ENCODE measurements at places on chromosomes 5 and 9.

DNA sequence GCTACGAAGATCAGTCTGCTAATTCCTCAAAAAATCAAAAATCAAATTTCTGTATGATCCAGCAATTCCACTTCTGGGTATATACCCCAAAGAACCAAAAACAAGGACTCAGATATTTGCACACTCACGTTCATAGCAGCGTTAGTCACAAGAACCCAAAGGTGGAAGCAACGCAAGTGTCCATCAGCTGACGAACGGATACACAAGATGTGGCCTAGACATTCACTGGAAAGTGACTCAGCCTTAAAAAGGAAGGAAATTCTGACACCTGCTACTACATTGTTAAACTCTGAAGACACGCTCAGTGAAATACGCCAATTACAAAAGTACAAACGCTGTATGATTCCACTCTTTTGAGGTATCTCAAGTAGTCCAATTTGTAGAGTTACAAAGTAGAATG lies 93.3 kb downstream of the OTULIN start:
- DNase-seq = no peak

GRCh38 chr5:107155707-107156106 lies 515.0 kb downstream of the EFNA5 start:
- DNase-seq = no peak

GRCh38 chr9:136081826-136082495 lies 13.1 kb downstream of the NACC2 start:
- no peak for DNase-seq

DNA sequence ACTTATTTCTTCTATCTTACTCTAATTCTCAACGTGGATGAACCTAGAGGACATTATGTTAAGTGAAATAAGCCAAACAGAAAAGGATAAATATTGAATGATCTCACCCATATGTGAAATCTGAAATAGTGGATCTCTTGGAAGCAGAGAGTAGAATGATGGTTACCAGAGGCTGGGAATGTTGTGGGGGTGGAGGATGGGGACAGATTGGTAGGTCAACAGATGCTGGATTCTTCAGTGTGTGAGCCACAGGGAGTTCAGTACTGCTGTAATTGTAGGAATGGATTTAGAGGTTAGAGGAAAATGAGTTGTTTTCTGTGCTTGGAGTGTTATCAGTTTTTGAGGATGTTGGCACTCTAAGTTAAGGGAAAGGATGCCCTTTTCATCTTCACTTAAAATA lies 190.6 kb downstream of the FBXL7 start:
- DNase-seq = peak; percentile 88

GRCh38 chr5:108669462-108669861 lies 78.2 kb upstream of the FER start:
- no peak for DNase-seq

GRCh38 chr5:140855772-140856674 lies at the start of gene PCDHA10:
Gene PCDHA10, plus strand, starts transcription at chr5:140855897. Its CDS starts 152 bp downstream, at chr5:140856049.
- DNase-seq = peak; percentile 4

- no peak for DNase-seq
Measured at GRCh38 chr5:74240783-74241750, 399.5 kb downstream of the ENC1 start.

DNA sequence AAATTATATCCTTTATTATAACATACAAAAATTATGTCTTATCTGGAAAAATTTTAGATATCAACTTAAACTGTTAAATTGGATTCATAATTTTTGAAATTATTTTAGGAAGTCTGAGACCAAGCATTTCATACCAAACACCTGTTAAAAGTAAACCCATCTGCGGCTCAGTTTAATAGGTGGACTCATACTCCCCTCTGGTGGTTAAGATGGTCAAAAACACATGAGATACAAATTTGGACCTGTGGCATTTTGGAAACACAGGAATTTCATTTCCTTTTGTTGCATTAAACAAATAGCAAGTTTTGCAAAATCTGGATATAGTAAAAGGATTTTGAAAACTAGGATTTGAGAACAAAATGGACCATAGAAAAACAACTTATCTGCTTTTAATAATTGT lies 53.7 kb downstream of the RGMB start:
- peak; percentile 57 for DNase-seq

GRCh38 chr5:132758451-132758850 lies 11.2 kb downstream of the CCNI2 start:
- DNase-seq = no peak

DNA sequence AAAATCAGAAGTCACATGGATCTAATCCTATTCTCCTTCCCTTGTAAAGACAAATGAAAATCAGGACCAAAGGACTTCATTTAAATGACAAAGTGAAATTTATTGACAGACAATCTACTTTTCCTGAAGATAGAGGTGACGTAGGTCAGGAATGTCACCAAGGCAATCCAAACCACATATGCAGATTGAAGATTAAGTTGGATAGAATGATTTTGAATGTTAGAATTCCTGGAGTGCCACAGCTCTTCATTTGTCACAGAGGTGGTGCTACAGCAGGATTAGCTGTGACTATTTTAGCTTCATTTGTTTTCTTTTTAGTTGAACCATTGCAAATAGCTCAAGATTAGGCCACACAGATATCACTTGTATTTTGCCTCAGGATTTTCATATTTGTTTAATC lies 736.0 kb upstream of the ARRDC3 start:
- no peak for DNase-seq

GRCh38 chr9:22039258-22039657 lies 30.2 kb upstream of the CDKN2B start:
- no peak for DNase-seq

- peak; percentile 85 for DNase-seq
Measured at GRCh38 chr9:136847088-136847825, 2.0 kb upstream of the PHPT1 start.

- no peak for DNase-seq
Measured at GRCh38 chr9:120893611-120894307, 16.8 kb upstream of the PHF19 start.

DNA sequence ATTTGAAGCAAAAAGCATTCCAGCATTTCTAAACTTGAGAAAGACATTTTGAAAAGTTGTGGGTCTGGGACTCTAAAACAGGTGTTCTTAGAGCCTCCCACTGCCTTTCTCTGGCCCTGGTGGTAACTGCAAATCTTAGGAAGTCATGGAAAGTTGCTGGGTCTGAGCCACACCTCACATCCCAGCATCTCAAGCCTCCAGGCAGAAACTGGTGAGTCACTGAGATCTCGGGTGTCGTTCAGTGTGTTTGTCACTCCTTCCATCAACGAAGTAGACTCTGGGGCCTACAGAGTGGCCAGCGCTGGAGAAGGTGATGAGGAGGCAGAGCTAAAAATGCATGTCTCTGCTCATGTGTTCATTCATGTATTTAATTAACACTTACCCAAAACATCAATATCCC lies 59.6 kb upstream of the C5orf58 start:
- peak; percentile 37 for DNase-seq

DNA sequence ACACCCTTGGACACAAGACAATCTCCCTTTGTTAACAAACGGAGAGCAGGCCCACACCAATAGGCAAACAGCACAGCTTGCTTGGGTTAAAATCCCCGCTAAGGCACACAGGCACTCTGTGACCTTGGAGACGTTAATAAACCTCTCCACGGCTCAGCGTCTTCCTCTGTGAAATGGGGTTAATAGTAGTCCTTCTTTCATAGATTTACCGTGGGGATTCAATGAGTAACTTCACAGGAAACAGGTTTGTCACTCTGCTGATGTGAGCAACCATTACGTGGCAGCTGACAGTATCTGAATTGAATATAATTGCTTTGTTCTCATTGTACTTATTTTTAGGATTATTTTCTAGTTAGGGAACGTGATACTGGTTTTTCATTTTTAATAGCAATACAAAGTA lies 65.2 kb upstream of the ADRA1B start:
- DNase-seq = no peak

DNA sequence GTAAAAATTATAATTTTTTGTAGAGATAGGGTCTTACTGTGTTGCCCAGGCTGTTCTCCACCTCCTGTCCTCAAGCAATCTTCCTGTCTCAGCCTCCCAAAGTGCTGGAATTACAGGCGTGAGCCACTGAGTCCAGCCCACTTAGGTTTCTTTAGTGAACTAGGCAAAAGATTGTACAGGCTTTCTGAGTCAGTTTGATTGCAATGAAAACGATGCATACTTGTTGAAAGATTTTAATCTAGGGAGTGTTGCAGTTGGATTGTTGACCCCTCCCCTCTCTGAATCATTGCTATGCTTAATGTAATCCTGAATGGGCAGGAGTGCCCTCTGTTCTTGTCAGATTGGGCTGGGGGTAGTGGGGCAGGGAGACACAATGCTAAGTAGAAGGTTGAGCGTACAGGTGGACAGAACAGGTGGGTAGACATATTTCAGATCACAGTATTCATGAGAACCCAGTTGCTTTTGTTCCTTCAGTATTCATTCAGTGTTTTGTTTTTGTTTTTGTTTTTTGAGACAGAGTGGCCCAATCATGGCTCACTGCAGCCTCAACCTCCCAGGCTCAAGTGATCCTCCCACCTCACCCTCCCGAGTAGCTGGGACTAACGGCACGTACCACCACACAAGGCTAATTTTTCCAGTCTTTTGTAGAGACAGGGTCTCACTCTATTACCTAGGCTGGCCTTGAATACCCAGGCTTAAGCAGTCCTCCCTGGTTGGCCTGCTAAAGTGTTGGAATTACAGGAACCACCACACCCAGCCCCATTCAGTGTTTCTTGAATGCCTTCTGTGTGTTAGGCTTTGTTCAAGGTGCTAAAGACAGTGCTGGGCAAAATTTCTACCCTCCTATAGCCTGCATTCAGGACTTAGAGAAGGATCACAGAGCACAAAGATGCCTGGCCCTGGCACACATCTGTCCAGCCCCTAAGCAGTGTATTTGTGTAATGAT lies 70.1 kb downstream of the KIAA1958 start:
- peak; percentile 76 for DNase-seq

DNA sequence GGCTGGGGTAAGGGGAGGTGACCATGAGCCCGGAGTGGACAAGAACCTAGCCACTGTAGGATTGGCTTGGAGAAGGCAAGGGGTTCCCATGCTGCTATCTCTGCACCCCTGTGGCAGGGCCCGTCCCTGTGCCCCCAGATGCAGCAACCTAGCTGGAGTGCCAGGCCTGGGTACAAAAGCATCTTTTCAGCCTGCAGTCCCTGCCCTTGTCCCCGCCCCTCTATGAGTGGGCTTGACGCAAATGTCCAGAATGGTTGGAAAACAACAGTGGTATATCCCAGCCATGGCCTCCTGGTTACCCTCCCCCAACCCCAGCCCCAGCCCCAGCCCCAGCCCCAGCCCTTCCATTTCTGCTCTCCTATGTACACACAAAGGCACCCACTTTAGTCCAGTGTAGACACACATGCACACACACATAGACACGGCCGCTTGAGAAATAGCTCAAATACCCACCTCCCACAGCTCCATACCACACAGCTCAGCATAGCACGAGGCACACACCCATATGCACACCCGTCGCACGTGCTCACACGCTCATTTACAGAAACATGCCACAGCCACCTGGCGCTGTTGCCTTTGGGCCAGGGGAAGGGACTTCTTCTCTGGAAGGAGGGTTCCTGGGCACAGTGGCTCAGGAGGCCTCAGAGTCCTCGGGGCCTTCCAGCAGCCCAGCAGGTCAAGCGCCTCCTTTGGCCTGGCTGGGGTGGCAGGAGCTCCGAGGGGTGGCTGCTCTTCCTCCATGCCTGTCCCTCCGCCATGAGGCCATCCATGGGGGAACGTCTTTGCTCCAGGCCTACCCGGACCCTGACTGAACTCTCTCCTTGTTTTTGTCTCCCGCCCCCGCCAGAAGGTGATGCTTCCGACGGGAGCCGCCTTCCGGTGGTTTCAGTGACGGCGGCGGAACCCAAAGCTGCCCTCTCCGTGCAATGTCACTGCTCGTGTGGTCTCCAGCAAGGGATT lies 34.1 kb downstream of the CXXC5 start:
- DNase-seq = no peak

DNA sequence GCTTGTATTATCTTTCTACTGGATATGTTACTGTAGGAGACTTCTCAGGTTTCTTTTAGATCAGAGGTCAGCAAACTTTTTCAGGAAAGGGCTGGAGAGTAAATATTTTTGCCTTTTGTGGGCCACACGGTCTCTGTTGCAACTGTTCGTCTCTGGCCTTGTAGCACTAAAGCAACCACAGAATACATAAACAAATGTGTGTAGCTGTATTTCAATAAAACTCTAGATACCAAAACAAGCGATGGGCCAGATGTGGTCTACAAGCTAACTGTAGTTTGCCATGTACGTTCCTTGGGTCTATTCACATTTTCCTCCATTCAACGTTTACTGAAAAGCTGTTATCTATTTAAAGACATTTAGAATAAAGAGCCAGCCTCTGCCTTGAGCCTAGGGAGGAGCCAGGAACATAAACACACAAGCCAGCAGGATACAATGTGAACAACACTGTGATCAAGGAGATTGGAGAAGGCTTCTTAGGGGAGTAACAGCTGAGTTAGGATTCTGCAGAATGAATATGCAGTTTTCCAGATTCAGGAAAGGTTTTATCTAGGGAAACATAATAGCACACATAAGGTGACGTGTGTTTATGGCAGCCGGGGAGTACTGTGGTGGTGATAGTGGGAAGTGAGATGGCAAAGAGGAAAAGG lies 33.0 kb upstream of the HOMER1 start:
- DNase-seq = no peak

DNA sequence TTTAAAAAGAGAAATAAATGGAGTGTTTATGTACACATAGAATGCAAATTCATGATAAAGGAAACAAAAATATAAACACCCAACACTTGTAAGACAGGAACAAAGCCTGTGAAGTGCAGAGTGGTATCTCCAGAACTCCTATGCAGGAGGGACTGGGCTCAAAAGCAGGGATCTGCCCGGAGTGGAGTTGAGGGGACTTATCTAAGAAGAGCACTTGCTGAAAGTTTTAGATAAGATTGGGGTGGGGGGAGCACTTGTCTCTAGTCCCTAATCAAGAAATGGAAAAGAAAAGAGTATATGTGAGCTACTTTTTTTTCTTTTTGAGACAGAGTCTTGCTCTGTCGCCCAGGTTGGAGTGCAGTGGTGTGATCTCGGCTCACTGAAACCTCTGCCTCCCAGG lies 840.4 kb downstream of the MAT2B start:
- DNase-seq = no peak

DNA sequence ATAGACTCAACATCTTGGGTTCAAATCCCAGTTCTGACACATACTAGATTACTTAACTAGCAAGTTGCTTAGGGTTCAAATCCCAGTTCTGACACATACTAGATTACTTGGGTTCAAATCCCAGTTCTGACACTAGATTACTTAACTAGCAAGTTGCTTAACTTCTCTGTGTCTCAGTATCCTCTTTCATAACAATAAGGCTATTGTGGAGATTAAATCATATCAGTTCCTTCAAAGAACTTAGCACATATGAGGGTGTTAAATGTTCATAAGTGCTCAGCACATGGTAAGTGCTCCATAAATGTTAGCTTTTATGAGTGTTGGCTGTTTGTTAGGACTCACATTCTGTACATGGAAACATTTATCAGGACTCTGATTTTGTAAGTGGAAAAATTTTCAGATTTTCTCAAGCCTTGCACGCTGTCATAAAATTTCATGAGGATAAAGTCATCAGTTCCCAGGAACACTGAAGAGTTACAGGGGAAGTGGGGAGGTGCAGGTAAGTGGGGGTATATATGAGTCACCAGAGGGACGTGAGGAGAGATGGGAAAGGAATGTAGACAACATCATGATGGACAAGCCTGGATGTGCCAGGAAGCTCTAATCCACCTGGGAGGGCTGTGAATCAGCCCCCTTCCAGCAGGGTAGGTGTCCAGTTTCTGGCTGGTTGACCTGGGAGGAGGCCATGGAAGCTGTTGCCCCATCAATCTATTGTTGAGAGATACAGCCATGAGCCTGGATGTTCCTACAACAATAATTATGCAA lies 532.2 kb upstream of the WWC1 start:
- peak; percentile 84 for DNase-seq

Measured in fibroblast of skin of scalp (primary cell).